Cardiac muscle cell (in vitro differentiated cells and primary cell): ENCODE measurements at places on chromosomes 4 and X. TPM values are rescaled to one million over a fixed set of nuclear protein-coding genes. Genes with fewer than 3 reads are reported as not detected.

DNA sequence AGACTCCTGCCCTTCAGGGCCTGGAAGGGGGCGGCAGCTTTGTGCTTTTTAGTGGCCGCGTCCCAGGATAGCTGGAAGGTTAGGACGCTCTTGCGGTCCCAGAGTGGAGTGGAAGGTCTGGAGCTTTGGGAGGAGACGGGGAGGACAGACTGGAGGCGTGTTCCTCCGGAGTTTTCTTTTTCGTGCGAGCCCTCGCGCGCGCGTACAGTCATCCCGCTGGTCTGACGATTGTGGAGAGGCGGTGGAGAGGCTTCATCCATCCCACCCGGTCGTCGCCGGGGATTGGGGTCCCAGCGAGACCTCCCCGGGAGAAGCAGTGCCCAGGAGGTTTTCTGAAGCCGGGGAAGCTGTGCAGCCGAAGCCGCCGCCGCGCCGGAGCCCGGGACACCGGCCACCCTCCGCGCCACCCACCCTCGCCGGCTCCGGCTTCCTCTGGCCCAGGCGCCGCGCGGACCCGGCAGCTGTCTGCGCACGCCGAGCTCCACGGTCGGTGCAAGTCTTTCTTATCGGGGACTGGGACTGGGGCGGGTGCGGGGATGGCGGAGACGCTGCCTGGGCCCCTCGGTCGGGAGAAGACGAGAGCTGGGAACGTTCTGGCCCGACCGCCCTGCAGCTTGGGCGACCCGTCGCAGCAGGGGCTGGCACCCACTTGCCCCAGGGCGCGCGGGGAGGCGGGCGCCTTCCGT, at the start of gene EDNRA:
TSS of gene EDNRA (plus strand) at position 207 of the 686 bp plus-strand sequence. CDS start 4,585 bp downstream, outside the sequence.
- DNase-seq: peak; percentile 60

Gene GPM6B
- 8.7 and 16.4 TPM in 2 replicates for polyA plus RNA-seq

Gene ACOT9
- polyA plus RNA-seq: 31.1 and 37.2 TPM in 2 replicates

- no peak for DNase-seq
Measured at GRCh38 chr4:189215574-189215973, 725.1 kb upstream of the FRG1 start.

- DNase-seq: no peak
Measured at GRCh38 chr4:121737846-121738554, 27.0 kb downstream of the SMIM43 start.

- no peak for DNase-seq
Measured at GRCh38 chr4:140720387-140721304, 35.5 kb downstream of the TBC1D9 start.

Gene NMU
- 3.4 and 5.2 TPM in 2 replicates for polyA plus RNA-seq

- DNase-seq: peak; percentile 41
Measured at GRCh38 chr4:111323496-111323895, 700.6 kb upstream of the PITX2 start.

Gene CENPU
- 9.9 and 16.5 TPM in 2 replicates for polyA plus RNA-seq

DNA sequence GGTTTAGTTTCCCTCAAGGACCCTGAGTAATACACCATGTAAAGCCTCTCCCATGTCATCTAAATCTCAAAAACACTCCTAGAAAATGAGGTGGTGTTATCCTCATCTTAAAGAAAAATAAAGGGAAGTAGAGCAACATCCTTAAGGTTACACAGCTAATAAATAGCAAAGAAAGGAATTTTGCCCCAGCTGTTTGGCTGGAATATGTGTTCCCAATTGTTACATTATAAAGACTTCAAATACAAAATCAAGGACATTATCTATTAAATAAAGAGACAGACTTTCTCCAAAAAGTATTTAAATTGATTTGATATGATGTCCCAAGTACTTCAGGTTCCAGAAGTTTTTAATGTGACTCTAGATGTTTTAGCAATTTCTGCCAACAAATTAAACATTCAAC, 57.9 kb upstream of the IL15 start:
- no peak for DNase-seq

DNA sequence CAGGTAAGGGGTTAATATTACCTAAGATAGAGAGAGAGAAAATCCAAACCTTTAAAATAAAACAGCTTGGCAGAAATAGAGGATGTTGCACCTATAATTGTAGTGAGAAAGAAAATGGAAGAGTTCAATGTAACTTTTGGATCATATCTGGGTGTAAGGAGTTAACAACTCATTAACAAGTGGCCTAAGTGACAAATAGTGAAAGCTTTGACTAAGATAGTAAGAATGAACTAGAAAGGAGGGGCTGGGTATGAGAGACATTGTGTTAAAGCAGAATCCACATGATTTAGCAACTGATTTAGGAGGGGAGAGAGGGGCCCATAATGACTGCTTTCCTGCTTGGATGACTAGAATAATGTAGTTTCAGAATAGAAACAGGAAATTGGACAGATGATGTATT, 761.0 kb downstream of the IL1RAPL1 start:
- no peak for DNase-seq

Gene MAGEA4
- polyA plus RNA-seq: not detected in 2 replicates

Gene AVPR2
- polyA plus RNA-seq: 0.11 TPM in 1 of 2 replicates, not detected in the other
